Right atrium auricular region (tissue), 2 donors: ENCODE measurements at places on chromosomes 4 and X. TPM values are rescaled to one million over a fixed set of nuclear protein-coding genes. Genes with fewer than 3 reads are reported as not detected.

- no peak for DNase-seq
These were observed 320.5 kb upstream of the TET2 start for GRCh38 chr4:104826171-104826570.

- DNase-seq: no peak
These were observed 2733.3 kb downstream of the PCDH7 start for GRCh38 chr4:33453436-33453835.

Gene STOX2
- total RNA-seq: 25.8 TPM

Gene SUPT20HL2
- total RNA-seq: not detected

DNA sequence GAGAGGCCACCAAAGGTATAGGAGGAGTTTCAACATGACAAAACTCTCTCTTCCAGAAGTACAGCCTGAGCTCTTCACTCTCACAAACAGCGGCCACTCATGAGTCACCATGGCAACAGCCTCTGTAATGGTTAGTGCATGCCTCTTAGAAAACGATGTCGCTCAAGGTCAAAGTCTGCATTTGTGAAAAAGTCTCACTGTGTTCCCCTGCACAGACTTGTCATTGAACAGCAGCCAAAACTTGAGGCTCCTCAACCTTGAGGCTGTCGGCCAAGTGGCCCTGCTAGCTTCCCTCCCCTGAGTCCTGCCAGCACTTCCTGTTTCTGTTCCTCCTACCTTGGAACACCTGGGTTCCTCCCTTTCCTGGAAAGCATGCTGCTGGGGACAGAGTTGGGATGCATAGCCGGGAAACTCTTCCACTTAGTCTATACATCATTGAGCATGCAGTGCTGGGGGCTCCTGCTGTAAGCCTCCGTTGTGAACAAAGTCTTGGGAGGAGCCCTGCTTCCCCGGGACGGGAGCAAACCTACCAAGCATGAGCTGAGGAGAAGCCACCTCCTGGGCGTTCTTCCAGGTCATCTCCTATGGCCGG lies 66.6 kb downstream of the ING2 start:
- no peak for DNase-seq

GRCh38 chr4:185018834-185019455 lies 655 bp downstream of the HELT start:
- no peak for DNase-seq

Gene PGAM4
- not detected for total RNA-seq

DNA sequence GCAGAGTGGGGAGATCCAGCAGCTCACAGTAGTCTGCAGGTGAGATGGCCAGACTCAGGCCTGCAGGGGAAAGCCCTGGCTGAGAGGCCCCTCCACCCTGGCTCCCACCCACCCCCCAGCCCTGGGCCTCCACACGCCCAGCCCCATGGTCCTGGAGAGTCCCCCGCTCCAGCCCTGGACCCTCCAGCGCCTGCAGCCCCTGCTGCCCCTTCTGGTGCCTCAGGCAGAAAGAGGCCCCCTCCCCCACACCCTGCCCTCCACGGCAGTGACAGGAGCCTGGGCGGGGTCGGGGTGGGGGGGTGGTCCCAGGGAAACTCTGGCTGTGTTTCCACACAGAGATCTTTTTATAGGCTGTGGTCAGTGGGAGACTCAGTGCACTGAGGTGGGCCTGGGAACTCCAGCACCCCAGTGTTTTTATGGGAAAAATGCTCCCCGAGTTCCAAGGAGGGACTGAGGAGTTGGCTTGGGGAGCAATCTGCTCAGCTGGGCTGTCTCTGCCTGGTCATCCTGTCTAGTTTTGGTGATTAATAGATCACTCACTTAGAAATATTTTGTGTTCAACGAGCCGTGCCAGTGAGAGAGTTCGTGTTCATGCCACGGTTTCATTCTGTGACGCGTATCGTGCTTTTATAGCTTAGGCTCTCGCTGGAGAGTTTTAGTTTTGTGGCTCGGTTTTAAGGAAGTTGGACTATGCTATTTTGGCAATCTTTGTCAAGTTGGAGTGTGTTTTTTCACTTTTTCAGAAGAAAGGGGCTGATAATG lies 53.1 kb upstream of the HGFAC start:
- no peak for DNase-seq

Gene PRRG3
- total RNA-seq: 1.7 TPM

- no peak for DNase-seq
These were observed 270.1 kb downstream of the QDPR start for GRCh38 chr4:17241835-17242234.

DNA sequence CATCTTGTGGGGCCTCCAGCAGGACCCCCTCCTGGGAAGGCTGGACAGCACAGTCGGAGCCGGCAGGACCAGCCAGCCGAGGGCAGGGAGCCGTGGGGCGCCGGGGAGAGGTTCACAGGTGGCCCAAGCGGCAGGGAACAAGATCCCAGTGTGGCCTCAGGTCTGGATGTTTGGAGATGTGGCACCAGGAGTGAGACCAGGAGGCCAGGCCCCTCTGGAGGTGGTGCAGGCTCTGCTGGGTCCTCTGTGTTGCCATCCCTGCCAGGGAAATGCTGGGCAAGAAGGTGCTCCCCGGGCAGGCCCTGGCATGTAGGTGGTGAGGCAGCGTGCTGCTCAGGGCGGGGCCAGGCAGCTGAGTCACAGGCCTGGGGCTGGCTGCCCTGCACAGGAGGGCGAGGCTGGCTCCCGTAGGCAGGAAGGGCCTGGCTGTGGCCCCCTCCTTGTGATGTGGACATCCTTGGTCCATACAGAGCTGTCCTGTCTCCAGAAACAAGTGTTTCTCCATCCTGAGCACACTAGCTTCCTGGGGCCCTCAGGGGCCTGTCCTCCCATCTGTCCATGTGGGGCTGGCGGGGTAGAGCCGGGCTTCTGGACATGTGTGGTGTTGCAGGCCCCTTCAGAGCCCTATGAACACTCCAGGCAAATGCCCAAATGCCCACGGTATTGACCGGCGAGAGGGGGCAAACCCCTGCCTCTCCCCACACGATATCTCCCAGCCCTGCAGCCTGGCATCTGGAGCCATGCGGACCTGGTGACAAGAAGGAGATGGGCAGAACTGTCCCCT lies 4.8 kb upstream of the HGFAC start:
- no peak for DNase-seq

Gene SFRP2
- 1.5 TPM for total RNA-seq

Gene RAPGEF2
- total RNA-seq: 49.8 TPM

Gene IGFBP7
- 866 TPM for total RNA-seq

- DNase-seq: no peak
These were observed 798.1 kb downstream of the PDHA2 start for GRCh38 chr4:96637971-96638412.

DNA sequence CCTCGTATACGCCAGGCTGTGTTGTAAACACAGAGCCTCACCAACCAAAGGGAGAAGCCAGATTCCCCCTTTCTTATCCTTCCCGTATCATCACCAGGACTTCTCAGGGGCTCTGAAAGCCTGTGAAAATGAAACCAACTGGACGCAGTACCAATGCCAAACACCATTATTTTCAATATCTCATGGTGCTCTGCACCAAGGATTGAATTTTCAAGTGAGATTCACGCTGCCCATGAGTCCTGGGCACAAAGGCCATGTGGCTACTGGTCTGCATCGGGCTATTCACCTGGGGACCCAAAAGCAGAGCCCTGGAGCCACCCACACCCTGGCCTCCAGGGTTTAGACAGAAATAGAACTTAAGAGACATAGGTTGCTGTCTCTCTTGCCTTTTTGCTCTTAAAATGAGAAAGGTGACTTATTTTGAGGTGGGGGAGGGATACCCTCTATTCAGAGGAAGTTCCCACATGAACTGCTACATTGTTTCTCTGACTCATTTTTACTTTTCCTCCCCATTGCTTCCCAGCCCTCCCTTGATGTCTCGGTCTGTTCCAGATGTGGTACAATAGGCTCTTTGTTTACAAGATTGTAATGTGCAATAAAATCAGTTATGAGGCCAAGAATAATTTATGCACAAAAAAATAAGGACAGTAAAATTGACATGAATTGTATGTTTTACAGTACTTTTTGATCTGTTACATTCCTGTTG lies 55.4 kb downstream of the MAML3 start:
- DNase-seq: no peak

GRCh38 chrX:78064152-78064551 lies 39.9 kb upstream of the PGK1 start:
- DNase-seq: no peak

Gene PCDH11X
- total RNA-seq: 0.28 TPM

DNA sequence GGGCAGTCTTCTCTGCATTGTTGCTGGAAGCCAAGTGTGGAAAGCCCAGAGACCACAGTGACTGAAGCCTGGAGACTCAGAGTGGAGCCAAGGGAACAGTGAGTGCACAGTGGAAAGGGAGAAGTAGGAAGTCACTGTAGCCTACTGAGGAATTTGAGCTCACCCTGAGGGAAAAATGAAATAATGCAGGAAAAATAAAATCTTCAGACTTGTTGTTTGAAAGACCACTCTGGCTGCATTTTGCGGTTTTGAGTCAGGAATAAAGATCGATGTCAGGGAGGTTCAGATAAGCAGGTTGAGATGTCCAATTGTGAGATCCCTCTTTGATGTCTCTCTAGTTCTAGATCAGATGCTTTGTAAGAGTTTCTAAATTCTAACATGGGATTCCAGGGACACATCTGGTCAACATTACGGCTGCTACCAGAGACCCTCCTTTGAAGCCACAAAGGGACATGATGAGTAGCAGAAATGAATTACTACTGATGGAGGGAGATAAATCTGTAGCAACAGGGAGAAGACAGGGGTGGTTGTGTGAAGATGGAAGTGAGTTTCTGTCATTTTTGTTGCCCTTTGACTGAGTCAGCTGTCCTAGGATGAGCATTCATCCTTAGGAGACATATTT lies 8.4 kb downstream of the ADH4 start:
- no peak for DNase-seq

Gene GAGE1
- total RNA-seq: not detected

GRCh38 chrX:9390693-9391368 lies 74.0 kb upstream of the TBL1X start:
- no peak for DNase-seq

DNA sequence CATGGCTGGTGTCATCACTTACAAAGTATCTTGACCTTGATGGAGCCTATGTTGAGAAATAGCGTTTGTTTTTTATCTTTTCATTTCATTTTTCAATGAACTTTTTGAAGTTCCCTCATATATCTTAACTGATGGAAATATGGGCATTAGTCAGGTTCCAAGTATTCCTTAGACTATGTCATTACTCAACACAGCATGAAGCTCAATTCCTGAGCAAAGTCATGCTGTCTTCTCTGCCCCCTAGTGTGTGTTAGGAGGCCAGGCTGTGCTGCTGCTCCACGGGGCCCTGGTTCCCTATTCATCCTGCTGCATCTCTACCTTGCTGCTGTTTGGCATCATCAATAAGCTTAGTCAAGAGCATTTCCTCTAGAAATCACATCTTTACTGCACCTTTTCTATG lies 40.9 kb downstream of the GPR143 start:
- no peak for DNase-seq

- DNase-seq: no peak
These were observed 100.9 kb downstream of the CXXC4 start for GRCh38 chr4:104393655-104394324.

Gene DDX53
- total RNA-seq: not detected

- DNase-seq: no peak
These were observed 12.3 kb downstream of the GC start for GRCh38 chr4:71771613-71772012.

GRCh38 chr4:112898357-112899141 lies 150.9 kb upstream of the ANK2 start:
- no peak for DNase-seq

GRCh38 chrX:96776966-96777365 lies 92.3 kb downstream of the DIAPH2 start:
- DNase-seq: no peak

DNA sequence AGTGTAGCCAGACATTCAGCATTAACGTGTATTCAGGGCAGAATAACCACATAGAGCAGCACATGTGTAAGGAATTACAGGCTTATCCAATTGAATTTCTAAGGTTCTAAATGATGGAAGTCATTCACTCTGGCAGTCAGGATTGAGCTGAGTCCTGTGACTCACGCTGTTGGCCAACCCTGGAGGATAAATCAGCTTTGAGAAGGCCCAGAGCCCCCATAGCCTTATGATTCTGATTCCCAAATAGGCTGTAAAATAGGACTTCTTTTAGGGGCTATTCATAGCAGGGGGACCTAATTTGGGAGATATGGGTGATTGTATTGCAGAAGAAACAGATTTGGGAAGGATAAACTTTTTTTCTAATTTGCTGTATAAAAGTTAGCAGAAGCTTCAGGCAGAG lies 8.1 kb upstream of the HPF1 start:
- no peak for DNase-seq

DNA sequence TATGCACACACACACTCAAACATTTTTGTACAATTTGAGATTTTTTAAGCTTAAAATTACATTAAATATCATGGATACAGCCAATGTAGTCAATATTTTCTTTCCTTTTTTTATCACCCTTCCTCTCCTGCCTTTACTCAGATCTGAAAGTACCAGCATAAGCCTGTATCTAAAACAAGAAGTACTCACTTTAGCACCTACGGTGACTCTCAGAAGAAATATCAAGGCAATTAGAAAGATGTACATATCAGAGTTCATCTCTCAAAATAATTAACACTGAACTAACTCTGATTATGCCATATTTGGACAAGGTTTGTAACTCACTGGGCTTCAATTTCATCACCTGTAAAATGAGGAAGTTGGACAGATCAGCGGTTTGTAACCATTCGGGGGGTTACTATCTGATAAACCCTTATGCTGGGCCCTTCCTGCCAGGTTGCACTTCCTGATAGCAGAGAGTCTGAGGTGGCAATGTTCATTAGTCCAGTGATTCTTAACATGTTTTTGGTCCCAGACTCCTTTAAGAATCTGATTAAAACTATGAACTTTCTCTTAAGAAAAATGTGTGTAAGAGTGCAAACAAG lies 5.7 kb upstream of the GPR174 start:
- DNase-seq: no peak

Gene TEX13C
- not detected for total RNA-seq

DNA sequence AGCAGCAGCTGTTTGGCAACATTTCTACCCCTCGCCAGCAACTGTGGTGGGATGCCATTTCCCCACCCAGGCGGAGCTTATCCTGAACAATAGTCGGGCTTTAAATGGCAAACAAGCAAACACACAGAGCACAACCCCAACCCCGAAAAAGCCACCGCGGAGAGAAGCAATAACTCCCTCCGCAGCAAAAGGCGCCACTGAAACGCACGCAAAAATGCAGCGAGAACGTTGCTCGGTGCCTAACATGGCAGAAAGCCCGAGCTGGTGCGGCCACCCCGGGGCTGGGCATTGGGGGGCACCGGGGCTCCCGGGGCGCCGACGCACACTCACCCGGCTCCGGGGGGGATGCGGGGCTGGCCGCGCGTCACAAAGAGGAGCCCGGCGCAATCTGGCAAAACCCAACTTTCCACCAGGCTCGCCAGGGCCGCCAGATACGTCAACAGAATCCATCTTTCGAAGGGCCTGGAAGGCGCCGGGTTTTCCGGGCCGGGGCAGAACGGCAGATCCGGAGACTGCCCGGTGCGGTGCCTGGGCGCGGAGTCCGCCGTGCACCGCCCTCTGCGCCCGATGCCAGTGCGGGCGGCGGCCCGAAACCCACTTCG lies 818 bp downstream of the RAI2 start:
- no peak for DNase-seq

Gene TDO2
- total RNA-seq: not detected

Gene ARSD
- 6.1 TPM for total RNA-seq
